Fibroblast of lung (primary cell): ENCODE measurements at places on chromosomes 13 and 19. TPM values are rescaled to one million over a fixed set of nuclear protein-coding genes. Genes with fewer than 3 reads are reported as not detected.

WDR87 gene
- not detected in 2 replicates for total RNA-seq

COX6B2 gene
- under 0.01 and 0.17 TPM in 2 replicates for total RNA-seq

CEACAM1 gene
- not detected in 2 replicates for total RNA-seq

ZNF471 gene
- 4.4 and 9.2 TPM in 2 replicates for total RNA-seq
